Cardiac muscle cell (in vitro differentiated cells and primary cell): ENCODE measurements at places on chromosomes 7 and 10. TPM values are rescaled to one million over a fixed set of nuclear protein-coding genes. Genes with fewer than 3 reads are reported as not detected.

Gene HOXA6
- total RNA-seq, result not detected in 2 replicates

Gene ZNF736
- total RNA-seq, result 0.54 and 3.8 TPM in 2 replicates

Gene TMEM273
- total RNA-seq, result not detected in 2 replicates

Gene APBB1IP
- total RNA-seq, result not detected in 2 replicates

Gene SPDYE2
- total RNA-seq, result not detected in 2 replicates

Gene HABP2
- not detected in 2 replicates for total RNA-seq

Gene NME8
- 0.06 and 0.07 TPM in 2 replicates for total RNA-seq

Gene GHRHR
- total RNA-seq, result not detected in 2 replicates

Gene STEAP4
- total RNA-seq, result not detected in 2 replicates

Gene PILRA
- total RNA-seq, result 2.9 and 3.1 TPM in 2 replicates

Gene MOGAT3
- not detected in 2 replicates for total RNA-seq

Gene GNAT3
- total RNA-seq, result not detected in 2 replicates

Gene RBM33
- total RNA-seq, result 19.6 and 51.1 TPM in 2 replicates

Gene ADIRF
- total RNA-seq, result not detected in 2 replicates

Gene COBL
- 0.69 and 0.70 TPM in 2 replicates for total RNA-seq

Gene STK32C
- total RNA-seq, result 10.4 and 17.5 TPM in 2 replicates

Gene FAM53B
- 28.7 and 34.8 TPM in 2 replicates for total RNA-seq

Gene TPST1
- total RNA-seq, result 20.4 and 21.1 TPM in 2 replicates

Gene TRIM74
- 2.0 and 5.2 TPM in 2 replicates for total RNA-seq

Gene CYP2C9
- not detected in 2 replicates for total RNA-seq

Gene AKR1C1
- total RNA-seq, result 5.5 and 22.5 TPM in 2 replicates

Gene PDE6C
- not detected in 2 replicates for total RNA-seq

Gene KIF5B
- 61.0 and 90.3 TPM in 2 replicates for total RNA-seq

Gene RET
- total RNA-seq, result 0.07 and 0.09 TPM in 2 replicates

Gene MAGI2
- 16.8 and 24.7 TPM in 2 replicates for total RNA-seq

Gene HOGA1
- 2.1 and 3.8 TPM in 2 replicates for total RNA-seq

Gene ZYX
- total RNA-seq, result 43.6 and 57.2 TPM in 2 replicates

Gene FRMD4A
- 7.9 and 12.6 TPM in 2 replicates for total RNA-seq

Gene PTF1A
- not detected in 2 replicates for total RNA-seq

Gene HOXA1
- 0.42 and 0.85 TPM in 2 replicates for total RNA-seq

Gene AKR1D1
- 0.28 TPM in 1 of 2 replicates, not detected in the other for total RNA-seq

Gene CALML5
- total RNA-seq, result not detected in 2 replicates

Gene TAF3
- 3.9 and 4.1 TPM in 2 replicates for total RNA-seq

Gene CALML3
- 0.04 TPM in 1 of 2 replicates, not detected in the other for total RNA-seq

Gene DNAJC12
- total RNA-seq, result 5.0 and 6.7 TPM in 2 replicates

Gene HSPA12A
- 6.4 and 9.6 TPM in 2 replicates for total RNA-seq

Gene BAIAP2L1
- total RNA-seq, result 5.6 and 11.6 TPM in 2 replicates

Gene ADRA2A
- 0.11 and 0.24 TPM in 2 replicates for total RNA-seq

Gene SLC29A3
- 2.5 and 3.5 TPM in 2 replicates for total RNA-seq
